GM19239 (cell line): ENCODE measurements at places on chromosomes 5 and 9.

GRCh38 chr5:51404255-51404654 is 21.0 kb downstream of the ISL1 start:
- no peak for DNase-seq

DNA sequence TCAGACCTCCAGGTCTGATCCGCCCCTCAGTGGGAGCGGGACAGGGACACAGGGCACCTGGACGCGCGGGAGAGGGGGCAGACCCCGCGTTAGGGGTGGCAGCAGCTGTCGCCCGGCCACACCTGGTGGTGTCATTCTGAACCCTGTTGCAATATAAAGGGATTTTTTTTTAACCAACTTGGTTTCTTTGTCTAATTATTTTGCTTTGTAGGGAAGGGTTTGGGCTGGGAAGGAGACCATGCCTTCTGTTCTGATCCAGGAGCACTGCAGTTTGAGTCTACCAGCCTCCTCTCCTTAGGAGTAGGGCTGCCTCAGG is 10.9 kb upstream of the ASS1 start:
- DNase-seq: no peak

DNA sequence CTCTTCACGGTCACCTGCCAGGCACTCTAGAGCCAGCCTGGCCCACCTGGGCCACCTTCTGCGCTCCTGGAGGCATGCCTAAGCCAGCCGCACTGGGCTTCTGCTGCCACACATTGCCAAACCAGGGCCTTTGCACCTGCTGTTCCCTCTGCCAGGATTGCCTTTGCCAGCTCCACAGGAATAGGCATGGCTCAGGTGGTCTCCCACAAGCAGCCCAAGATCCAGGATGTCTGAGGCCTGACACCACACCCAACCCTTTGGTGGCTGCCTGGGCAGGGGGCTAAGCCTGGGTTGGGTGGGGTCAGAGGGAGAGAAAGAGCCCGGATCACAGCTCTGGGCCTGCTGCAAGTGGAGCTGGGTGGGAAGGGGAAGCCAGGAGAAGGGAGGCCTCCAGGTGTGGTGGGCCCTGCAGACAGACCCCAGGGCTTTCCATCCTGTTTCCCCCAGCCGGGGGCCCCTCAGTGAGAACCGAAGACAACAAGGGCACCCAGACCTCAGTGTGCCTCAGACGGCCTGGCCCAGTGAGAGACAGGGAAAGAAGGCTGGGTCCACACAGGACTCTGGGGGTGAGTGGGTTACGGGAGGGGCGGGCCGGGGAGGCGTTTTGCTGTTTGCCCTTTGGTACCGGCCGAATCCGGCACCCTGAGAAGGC is 672 bp upstream of the SUSD3 start:
- no peak for DNase-seq

DNA sequence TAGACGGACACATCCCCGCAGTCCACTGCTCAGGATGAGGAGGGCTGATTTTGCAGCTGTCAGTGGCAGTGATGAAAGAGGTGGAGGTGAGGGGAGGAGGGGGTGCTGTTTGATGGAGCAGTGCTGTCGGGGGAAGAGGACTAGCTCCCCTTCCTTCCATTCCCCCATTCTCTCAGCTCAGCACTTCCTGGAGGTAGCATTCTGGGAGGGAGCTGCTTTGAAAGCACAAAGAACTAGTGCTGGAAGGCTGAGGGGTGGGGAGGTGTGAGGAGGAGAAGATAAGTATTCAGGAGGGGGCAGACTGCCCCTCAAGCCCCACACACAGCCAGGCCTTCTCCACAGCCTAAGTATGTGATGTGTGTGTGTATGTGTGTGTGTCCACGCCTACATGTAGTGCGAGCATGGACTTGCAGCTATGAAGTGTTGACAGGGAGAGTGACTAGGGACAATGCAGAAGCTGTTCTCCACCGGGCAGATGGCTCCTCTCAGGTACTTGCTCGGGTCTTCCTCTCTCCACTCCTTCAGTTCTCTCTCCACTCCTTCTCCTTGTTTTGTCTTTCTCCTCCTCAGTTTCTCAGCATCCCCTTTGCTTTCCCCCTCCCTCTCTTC is 65.5 kb upstream of the HSPA9 start:
- no peak for DNase-seq

DNA sequence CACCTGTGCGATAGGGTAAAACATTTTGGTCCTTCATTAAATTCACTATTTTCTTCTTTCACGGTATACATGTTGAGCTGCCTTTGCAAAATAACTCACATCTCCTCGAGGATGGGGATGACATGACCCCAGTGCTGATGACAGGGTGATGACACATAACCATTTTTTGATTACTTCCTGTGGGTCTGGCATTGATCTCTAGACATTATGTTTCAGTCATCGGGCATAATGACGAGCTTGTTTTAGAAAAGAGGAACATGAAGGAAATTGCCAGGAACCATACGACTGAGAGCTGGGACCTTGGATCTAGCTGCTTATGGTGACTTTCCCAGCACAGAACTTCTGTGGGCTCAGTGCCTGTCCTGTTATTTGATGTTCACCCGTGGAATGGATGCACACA is 25.2 kb downstream of the COL5A1 start:
- no peak for DNase-seq
